ENCODE measurements at places on chromosomes 16 and 17. TPM values are rescaled to one million over a fixed set of nuclear protein-coding genes. Genes with fewer than 3 reads are reported as not detected.

DNA sequence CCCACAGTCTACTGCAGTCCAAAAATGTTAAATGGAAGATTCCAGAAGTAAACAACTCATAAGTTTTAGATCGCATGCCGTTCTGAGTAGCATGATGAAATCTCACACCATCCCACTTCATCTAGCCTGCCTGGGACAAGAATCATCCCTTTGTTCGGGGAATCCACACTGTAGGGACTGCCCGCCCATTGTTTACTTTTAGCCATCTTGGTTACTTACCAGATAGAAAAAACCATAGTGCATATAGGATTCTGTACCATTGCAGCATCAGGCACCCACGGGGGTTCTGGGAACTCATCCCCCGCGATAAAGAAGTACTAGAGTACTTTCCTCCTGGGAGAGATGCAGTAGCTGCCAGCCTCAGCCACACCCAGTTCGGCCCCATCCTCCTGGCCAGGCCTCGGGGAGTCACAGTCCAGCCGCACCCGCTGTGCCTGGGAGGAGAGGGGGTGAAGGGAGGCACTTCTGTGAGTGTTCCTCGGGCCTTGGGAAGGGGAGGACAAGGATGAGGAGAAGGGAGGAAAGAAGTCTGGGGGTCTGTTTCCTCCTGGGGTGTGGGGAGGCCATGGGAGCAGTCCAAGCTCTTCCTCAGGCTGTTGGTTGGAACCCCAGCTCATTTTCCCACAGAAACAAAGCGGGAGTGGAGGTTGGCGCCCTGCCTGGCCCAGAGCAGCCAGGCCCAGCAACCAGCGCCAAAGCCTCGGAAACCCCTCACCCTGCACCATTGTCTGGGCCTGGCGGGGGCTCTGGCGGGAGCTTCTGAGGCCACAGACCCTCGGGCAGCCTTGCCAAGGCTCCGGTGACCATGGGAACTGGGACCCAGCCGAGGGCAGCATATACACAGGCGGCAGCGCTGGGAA, 8.9 kb downstream of the TRIM47 start:
- DNase-seq: peak; percentile 54

Gene TMIGD1
- polyA plus RNA-seq: not detected

DNA sequence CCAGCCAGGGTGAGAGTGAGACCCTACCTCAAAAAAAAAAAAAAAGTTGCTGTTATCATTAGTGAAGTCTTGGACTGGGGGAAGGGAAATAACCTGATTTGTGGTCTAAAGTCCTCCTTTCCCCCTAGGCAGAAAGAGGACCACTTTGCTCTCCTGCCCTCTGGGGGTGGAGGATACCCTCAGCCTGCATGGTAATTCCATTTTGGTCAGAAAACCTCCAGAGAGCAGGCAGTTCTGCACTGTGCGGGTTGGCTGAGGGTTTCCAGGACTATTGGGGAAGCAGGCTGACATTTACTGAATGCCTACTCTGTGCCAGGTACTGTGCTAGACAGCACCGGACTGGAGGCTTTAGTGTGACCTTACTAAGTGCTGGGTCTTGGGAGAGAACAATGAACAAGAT, 2.6 kb downstream of the ADAP2 start:
- DNase-seq: no peak

DNA sequence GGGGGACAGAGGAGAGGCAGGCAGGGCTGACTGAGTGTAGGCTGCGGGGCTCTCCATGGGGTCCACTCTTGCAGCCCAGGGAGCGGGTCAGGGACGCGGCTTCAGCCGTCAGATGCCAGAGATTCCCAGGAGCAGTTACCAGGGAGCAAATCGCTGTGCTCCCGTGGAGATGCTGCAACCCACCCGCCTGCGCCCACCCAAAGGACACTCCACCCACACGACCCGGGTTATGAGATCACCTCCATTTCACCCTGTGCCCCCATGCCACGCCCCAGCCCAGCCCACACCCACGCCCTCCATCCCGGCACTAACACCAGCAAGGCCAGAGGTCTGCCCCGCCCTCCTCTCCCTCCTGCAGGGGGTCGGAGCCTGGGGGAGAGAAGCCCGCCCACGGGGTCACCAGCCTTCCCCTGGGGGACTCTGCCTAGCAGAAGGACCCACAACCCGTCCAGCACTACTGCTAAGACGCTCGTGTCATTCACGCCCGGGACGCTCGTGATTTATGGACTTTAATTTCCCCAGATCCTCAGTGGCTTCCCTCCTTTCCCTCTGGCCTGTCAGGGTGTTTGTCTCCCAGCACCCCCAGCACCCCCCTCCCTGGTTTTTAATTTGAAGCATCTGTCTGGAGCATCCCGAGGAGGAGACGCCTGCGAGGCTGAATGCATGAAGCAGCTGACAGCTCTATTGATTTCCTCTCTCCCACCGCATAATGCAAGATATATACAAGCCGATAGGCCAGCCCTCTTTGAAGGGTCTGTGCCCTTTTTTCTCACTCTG, 6.7 kb upstream of the RPL38 start:
- no peak for DNase-seq

Gene FBXL16
- polyA plus RNA-seq: 0.35 TPM

- DNase-seq: no peak
These were observed 29.4 kb downstream of the HLF start for GRCh38 chr17:55294042-55294751.

GRCh38 chr17:18040261-18040858, 1.2 kb downstream of the GID4 start:
- DNase-seq: no peak

DNA sequence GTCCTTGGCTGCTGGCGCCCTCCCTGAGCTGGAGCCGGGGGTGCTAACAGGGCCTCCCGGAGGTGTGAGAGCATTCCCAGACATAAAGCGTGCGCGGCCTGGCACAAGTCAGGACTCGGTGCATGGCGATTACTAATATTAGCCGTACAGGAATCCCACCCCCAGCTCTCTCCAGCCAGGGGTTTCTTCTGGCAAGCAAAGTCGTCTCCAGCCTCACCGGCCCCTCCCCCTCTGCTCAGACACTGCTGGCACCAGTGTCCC, 5.0 kb downstream of the CASKIN1 start:
- no peak for DNase-seq

Gene ACD
- 13.0 TPM for polyA plus RNA-seq

Gene MT1H
- not detected for polyA plus RNA-seq

- DNase-seq: no peak
These were observed 90.6 kb upstream of the FBXO47 start for GRCh38 chr17:39057701-39058206.

DNA sequence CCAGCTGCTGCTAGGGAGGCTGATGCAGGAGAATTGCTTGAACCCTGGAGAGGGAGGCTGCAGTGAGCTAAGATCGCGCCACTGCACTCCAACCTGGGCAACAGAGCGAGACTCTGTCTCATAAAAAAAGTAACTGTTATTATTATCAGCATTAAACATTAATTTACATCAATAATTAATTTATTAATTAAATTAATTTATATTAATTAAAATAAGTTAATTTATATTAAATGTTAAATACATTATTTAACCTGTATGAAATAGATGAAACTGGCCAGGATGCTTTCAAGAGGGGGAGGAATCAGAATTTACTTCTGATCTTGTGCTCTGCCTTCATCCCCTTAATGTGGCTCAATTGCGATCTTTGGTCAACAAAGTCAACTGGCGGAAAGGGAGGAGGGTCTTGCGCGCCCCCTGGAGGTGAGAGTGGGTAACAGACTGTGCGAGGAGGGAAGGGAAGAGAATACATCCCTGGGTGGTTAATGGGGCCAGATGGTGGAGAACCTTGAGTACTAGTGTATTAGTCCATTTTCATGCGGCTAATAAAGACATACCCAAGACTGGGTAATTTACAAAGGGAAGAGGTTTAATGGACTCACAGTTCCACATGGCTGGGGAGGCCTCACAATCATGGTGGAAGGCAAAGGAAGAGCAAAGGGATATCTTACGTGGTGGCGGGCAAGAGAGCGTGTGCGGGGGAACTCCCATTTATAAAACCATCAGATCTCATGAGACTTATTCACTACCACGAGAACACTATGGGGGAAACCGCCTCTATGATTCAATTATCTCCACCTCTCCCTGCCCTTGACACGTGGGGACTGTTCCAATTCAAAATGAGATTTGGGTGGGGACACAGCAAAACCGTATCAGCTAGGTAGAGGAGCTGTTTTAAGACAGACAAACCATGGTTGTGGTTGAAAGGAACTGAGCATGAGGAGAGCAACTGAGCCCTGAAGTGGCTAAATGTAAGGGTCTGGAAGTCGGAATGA, 15.7 kb upstream of the CPPED1 start:
- peak; percentile 45 for DNase-seq

GRCh38 chr16:17461951-17462729, 8.6 kb downstream of the XYLT1 start:
- DNase-seq: no peak

DNA sequence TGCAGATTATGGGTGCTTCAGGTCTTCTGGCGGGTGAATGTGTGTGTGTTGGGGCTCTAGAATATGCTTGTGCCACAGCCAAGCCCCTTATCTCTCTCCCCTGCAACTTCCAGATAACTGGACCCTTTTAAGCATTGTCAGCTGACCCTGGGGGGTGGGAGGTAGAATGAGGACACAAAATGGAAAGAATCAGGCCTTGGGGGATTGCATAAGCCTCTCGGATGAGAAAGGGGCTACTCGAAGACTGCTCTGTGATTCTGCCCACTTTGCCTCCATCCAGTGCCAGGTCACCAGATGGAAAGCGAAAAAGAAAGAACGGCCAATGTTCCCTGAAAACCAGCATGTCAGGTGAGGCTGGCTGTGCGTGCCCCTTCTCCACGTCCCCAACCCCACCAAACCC, 13.8 kb downstream of the THRA start:
- no peak for DNase-seq

DNA sequence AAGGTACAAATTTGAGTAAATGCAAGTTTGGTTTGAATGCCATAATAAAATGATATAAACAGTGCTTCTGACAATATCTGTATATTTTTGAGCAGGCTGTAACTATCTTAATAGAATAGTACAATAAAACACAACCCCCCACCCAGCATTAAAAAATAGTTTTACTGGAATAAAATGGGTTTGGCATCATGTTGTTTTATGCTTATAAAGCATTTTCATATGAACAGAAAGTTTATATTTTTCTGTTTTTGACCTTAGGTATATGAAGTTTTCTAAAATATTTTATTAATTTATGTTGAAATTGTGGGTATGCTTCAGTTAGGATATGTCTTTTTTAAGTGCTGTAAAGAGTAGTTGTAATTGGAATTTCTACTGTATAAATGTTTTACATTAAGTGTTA, 57.2 kb upstream of the RHBDL3 start:
- DNase-seq: no peak
